ENCODE measurements at places on chromosomes 1 and 21.

- no peak for DNase-seq
These were observed 609.6 kb downstream of the BRINP3 start for GRCh38 chr1:189868021-189868420.

DNA sequence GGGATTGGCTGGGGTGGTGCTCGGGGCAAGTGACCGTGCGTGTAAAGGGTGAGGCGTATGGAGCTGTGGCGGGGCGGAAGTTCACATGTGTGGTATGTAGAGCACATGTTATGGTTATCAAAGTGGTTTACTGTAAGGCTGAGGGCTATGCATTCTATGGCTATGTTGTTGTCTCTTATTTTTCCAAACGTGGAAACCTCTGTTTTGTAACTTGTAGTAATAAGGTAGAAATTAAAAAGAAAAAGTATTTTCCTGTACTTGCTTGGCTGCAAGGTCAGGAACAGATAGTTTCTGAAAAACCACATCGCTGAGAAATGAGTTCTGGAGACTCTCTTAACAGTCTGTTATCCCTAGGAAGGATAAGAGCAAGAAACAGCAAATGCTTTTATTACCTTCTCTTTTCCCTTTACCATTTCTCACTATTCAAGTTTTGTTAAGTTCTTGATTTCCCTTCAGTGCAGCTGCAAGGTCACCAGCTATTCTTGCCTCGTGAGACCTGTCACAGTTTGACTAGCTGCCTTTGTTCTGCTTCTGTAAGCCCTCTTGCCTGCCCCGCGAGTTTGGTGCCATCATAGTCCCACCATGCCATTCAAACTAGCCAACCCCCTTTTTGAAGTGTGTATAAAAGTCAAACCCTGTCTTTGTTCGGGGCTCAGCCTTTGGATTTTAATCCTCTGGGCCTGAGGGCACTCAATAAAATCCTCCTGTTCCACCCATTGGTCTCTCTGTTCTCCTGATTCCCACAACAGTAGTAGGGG lies 9.5 kb downstream of the RNU1-2 start:
- DNase-seq, result peak; percentile 79

DNA sequence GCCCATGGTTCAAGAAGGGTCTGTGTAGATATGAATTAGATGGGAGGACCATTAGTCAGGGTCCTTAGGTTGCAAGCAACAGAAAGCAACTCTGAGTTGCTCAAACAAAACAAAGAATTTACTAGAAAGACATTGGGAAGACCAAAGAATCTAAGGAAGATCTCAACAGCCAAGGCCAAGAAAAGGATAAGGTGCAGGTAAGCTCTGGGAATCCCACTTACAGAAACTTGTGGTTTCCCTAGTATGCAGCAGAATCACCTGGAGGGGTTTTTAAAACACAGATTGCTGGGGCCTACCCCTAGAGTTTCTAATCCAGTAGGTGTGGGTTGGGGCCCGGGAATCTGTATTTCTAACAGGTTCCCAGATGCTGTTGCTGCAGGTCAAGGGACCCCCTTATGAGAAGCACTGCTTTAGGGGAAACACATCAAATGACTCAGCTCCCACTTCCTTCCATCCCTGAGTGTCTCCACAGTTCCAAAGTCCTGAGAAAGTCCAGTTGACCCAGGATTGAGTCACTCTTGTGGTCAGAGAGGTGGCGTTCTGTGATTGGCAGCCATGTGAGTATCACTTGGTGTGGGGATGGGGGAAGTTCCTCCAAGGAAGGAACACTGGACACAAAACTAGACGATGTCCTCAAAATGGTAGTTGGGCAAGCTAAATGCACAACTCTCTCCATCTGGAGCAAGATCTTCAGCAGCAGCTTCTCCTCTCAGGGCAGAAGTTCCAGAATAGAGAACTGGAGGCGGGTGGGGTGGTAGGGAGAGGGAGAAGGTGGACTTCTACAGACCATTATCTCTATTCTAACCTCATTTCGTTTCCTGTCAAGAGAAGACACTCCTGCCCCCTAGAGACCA lies 24.2 kb upstream of the EYA3 start:
- DNase-seq, result no peak

DNA sequence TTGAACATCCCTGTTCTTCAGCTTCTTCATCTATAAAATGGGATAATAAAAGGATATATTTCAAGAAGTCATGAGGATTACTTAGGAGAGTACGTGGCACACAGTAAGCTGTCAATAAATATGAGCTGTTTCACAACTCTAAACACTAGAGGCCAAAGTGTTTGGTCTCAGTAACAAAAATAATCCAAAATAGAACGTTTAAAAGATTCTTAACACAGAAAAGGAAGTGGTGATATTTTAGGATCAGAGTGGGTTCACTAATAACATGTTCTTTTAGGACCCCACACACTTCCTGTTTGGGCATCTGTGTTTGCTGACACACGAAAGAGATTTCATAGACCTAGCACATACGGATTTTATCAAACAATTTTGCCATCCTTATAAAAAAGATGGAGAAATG lies 32.9 kb downstream of the TNFSF18 start:
- DNase-seq, result no peak

- DNase-seq, result no peak
These were observed 71.2 kb upstream of the HOOK1 start for GRCh38 chr1:59743324-59744091.

GRCh38 chr1:170742600-170742999 lies 78.7 kb downstream of the PRRX1 start:
- no peak for DNase-seq

DNA sequence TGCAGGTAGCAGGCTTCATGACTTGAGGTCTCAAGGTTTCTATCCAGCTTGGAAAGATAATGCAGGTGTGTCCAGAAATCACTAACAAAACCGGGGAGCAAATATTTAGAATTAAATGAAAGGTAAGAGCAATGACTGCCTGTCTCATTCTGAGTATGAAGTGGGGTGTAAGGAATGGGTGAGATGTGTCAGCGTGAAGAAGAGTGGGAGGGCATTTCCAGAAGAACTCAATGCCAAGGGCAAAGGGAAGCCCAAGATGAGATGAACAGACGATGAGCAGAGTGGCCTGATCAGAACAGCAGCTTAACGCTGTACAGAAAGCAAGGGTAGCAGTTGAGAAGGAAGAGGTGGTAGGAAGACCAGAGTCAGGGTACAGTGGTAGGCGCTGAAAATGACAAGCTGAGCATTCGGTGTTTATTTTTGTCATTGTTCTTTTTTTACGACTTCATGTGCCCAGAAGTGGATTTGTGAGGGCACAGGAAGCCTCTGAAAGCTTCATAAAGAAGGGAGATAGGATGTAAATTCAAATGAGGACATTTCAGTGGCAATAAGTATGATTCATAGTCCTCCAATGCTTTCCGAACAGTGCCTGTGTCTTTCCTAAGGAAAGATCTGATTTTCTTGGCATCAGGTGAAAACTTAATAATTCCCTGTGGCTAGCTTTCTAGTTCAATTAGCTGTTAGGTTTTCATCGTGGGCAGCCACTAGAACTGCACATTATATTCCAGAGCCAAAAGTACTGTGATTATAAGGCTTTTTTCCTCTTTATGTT lies 190.5 kb downstream of the APP start:
- DNase-seq, result no peak

GRCh38 chr1:60622486-60622885 lies 459.9 kb upstream of the NFIA start:
- DNase-seq, result no peak

- DNase-seq, result no peak
These were observed 6.7 kb downstream of the INAVA start for GRCh38 chr1:200901350-200901749.

- DNase-seq, result no peak
These were observed 33.4 kb upstream of the GPR153 start for GRCh38 chr1:6294080-6294889.

GRCh38 chr1:175471039-175471800 lies 272.2 kb downstream of the TNR start:
- DNase-seq, result peak; percentile 28

Measured in Panc1 (cell line).